ENCODE measurements at places on chromosomes 4 and X. TPM values are rescaled to one million over a fixed set of nuclear protein-coding genes. Genes with fewer than 3 reads are reported as not detected.

DNA sequence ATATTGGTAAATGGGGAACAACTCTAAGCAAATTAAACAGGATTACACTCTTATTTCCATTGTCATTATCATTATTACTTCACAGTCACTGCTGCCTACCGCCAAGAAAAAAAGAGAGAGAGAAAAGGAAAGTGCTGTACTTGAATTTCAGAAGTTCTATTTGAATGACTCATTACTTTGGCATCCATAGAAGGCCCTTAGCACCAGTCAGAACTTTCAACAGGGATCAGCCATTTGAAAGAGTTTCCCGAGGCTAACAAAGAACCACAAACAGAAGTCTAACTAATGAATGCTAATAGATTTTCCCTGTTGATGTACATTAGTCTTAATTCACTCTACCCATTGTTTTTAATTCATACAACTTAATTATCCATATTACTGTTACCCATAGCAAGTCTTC is 116.3 kb downstream of the SHROOM4 start:
- DNase-seq = peak; percentile 30

- DNase-seq = no peak
These were observed 122.0 kb downstream of the PCDH7 start for GRCh38 chr4:30842142-30842541.

- DNase-seq = peak; percentile 37
These were observed 595 bp upstream of the PYURF start for GRCh38 chr4:88524171-88524570.

GRCh38 chr4:108649863-108650211 is 562 bp upstream of the OSTC start:
- DNase-seq = no peak

GRCh38 chrX:102067966-102068723 is 57.3 kb upstream of the TCEAL2 start:
- DNase-seq = peak; percentile 4

GRCh38 chrX:13827298-13828090 is 10.6 kb upstream of the GPM6B start:
- no peak for DNase-seq

DNA sequence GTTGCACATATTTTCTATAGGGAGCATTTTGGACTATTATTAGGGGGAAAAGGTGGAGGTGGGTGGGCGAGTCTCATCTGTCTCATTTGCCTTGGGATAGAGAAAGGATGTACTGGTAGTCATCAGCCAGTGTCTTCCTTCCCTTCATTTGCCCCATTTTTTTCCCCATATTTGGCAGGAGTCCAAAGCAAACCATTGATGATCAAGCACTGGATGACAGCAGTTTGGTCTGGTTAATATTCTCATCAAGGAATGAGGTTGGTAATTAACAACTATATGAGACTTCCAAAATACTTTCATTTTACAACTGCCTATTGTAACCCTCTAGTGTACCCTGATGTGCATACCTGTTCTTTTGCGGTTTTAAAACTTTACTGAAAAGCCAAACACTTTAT is 22.6 kb upstream of the IGFBP7 start:
- no peak for DNase-seq

Gene GAGE12E
- not detected for total RNA-seq

Gene SYP
- total RNA-seq = under 0.01 TPM

All from fibroblast of villous mesenchyme (primary cell).